ENCODE measurements at places on chromosomes 13 and 19.

- DNase-seq = peak; percentile 30
Observed at GRCh38 chr13:70580825-70581224, 472.6 kb upstream of the KLHL1 start.

- DNase-seq = peak; percentile 20
Observed at GRCh38 chr13:46296115-46296822, 84.5 kb downstream of the LRRC63 start.

GRCh38 chr13:45280751-45281634, 60.0 kb downstream of the TPT1 start:
- peak; percentile 83 for DNase-seq

- peak; percentile 43 for DNase-seq
Observed at GRCh38 chr13:82370316-82370715, 1512.0 kb downstream of the SLITRK1 start.

GRCh38 chr19:3365836-3366752, at the start of gene NFIC:
Gene NFIC, plus strand, starts transcription at chr19:3366583. Its CDS starts 54 bp downstream, at chr19:3366637.
- DNase-seq = no peak

- DNase-seq = no peak
Observed at GRCh38 chr13:111941845-111942447, 125.0 kb upstream of the SOX1 start.
